T1000 (cell line): ENCODE measurements at places on chromosomes 11 and 22.

GRCh38 chr11:60376601-60377000 is 1.7 kb upstream of the MS4A7 start:
- no peak for DNase-seq

- no peak for DNase-seq
These were observed 846.2 kb upstream of the API5 start for GRCh38 chr11:42465623-42466022.

DNA sequence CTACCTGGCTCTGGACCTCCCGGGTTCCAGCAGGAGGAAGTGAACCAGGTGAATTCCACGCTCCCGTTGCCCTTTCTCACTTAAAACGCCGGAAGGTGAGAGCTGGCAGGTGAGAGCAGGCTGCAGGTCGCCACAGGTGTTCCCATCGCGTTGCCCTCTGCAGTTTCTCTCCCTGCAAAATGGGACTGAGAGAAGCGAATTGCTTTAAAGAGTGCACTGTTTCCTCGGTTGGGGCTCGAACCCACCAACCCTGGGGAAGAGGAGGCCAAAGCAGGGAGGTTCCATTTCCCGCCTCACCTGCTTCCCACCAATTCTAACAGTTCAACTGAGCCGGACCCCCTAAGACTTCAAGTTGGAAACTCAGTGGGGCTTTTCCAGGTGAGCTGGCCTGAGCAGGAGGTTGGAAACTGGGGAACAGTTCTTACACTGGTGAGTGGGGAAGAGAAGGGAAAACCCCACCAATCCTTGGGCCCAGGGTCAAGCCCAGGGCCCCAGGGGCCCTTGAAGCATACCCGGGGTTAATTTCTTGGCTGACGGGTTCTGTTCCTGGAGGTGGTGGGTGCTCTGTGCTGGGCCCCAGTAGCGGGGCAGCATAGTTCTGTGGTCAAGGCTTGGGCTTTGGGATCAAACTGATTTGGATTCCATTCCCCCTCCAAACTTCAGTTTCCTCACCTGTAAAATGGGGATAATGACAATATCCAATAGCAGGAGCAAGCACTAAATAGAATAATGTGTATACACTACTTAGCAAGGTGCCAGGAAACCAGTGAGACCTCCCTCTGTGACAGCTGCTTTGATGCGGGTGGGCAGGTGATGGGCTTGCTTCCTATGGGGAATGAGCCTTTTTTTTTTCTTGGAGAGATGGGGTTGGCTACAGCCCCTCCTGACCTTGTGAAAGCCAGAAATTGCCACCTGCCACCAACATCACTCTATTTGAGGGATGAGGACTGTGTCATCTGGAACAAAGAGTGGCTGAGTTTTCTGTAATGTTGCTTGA is 788 bp downstream of the CD82 start:
- no peak for DNase-seq

DNA sequence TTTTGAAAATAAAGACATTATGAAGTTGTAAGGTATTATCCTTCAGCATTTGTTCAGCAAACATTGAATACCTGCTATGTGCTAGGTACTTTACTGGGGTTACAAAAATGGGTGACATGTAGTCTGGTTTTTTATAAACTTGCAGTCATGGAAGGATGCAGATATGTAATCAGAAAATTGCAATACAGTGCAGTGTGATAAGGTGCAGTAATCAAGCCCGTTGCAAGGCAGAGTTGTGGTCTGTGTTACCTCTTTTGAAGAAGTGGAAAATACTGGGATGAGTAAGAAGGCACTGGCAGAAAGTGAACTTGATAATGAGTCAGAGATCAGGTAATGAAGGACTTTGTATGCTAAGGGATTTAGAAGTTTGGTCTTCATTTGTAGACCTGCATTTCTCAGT is 8.1 kb downstream of the FBXO7 start:
- DNase-seq = no peak

GRCh38 chr11:62796281-62796680 is 4.5 kb upstream of the TMEM223 start:
- DNase-seq = no peak

DNA sequence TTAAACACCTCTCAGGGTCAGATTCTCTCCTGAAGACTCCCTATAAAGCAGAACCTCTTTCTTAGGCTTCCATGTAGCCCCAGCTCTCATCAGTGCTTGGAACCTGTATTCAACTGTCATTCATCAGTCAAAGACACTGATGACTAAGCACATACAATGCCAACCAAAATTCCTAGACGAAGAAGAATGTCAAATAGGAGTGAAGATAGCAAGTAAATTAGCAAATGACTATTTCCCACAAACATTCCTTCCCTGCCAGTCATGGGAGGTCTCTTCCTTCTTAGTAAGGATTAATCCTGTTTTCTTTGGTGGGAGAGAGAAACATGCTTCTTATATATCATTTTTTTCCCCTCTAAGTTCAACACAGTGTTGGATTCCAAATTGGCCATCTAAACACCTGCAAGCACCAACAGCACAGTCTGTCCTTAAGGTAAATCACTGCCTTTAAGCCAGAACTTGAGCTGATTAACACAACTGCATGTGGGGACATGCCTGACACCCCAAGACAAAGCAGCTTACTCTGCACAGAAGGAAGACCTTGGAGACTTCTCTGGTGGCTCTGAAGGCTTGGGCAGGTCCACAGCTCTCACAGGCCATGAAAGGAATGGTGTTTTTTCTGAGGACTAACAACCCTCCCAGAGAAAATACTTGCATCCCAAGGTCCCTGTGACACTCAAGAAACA is 47.5 kb upstream of the ME3 start:
- DNase-seq = no peak
